ENCODE measurements at places on chromosomes 4 and X.

DNA sequence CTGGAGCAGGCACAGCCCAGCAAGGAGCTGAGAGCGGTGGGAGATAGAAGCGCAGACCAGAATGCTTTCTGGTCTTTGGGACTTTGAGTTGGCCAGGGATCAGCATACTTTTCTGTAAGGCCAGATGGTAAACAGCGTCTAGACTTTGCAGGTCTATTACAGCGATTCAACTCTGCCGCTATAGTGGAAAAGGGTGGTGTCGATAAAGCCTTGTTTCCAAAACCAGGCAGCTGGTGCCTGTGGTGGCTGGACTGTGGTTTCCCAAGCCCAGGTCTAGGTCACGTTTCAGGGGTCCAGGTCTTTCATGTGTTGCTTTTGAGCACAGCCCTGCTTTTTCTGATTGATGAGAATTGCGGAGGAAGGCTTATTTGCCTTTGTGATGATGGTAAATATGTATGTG, 40.1 kb downstream of the HTT-AS start:
- DNase-seq, result no peak

DNA sequence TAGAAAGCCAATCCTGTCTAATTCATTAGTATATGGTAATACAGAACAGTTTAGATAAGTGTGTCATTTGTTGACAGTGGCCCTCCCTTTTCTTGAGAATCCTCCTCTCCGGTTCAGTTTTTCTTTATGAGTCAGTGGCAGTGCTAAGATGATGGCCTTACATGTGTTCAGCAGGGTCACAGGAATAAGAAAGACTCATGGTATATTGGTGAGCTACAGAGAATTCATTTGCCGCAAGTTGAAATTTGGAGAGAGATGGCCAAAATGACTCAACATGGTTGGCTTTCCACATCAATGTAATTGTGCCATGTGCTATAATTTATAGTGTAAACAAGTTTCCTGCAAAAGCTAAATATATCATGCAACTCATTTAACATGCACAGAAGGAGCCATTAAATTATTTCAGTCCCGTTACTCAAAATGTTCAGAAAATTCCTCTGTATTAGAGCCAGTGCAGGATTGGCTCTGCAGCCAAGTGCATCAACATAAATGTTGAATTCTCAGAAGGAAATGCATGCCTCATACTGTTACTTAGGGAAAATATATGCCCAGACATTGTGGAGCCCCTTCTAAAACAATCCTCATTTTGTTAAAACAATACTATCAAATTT, 374.3 kb downstream of the AFF2 start:
- DNase-seq, result no peak

DNA sequence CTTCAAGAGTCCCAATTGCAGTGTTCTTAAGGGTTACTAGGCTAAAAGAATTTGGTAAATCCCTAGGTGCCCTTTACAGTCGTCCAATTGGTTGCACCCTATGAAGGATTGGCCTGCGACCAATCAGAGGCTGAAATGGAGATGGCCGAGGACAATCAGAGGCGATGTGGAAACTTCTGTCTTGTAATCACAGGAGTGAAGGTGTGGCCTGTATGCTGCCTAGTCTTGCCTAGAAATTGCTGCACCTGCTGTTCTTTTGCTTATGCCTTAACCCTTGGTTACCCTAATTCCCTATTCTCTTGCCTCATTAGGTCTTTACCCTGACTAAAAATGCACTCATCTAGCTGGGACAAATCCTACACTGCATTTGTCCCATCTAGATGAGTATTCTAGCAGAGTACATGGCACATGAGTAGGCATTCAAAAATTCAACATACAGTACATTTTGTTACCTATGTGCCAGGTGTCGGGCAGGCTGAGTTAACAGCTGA, 1.0 kb upstream of the DCK start:
- no peak for DNase-seq

DNA sequence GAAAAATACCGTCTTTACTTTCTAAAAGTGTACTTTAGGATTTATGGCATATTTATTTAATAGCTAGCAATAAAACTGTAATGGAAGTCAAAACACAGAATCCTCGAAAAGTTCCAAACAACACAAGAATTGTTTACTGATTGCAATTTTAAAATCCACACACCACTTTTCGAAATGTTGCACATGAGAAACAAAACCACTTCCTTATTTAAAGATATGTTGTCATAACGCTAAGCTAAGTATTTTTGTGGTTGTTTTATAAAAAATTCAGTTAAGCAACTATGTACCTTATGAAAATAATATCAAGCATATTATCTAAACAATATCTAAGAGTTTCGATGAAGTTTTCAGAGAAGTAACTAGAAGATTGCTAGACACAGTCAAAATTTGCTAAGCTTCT, 344 bp downstream of the TMPRSS11D start:
- DNase-seq, result no peak

GRCh38 chr4:146520896-146521540, 722 bp downstream of the SLC10A7 start:
- DNase-seq, result no peak

GRCh38 chr4:115154826-115155225, 41.4 kb upstream of the NDST4 start:
- no peak for DNase-seq

- no peak for DNase-seq
These were observed 608 bp downstream of the TAF1 start for GRCh38 chrX:71366674-71367256.

DNA sequence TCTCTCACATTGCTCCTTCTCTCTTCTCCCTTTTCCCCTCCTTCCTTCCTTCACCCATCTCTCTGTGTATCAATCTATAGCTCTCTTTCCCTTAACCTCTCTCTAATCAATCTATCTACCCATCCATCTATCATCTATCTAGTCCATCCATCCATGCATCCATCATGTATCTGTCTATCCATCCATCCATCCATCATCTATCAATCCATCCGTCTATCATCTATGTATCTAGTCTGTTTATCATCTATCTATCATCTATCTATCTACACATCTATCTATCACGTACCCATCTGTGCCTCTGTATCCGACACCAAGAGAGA, 307.5 kb downstream of the DHRSX start:
- DNase-seq, result no peak

DNA sequence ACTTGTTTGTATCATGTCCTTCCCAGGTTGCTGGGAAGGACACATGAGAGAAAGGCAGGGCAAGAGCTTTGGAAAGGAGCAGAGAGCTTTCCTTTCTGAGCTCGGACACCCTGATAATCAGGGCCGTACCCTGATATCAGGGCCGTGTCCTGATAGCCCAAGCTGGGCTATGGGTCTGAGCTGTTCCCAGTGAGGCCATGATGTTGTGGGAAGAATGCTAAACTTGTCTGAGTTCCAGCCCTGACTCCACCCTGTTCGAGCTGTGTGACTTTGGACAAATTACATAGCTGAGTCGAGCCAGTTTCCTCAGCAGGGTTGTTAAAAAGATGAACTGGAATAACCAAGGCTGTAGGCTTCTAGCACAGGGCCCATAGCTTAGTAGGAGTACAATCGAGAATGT, 3.3 kb upstream of the CXCR3 start:
- no peak for DNase-seq

DNA sequence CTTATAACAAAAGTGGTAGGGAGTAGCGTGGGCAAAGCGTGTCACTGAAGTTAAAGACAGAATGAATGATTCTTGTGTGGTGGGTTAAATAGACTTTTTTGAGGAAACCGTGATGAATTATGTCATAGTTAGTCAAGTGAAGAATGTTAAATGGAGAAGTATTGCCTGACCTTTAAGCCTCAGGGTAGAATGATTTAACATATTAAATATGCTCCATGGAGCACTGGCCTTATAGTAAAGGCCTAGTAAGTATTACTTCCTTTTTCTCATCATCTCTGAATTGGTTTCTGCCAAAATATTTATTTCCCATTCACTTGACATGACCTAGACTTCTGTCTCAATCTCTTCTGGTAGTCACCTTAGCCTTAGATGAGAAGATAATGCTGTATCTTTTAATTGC, 23.7 kb downstream of the MAGEB1 start:
- no peak for DNase-seq

- DNase-seq, result no peak
These were observed 39.3 kb upstream of the LPAR4 start for GRCh38 chrX:78708262-78708661.

- DNase-seq, result no peak
These were observed 64.6 kb downstream of the SLAIN2 start for GRCh38 chr4:48405924-48406323.

- no peak for DNase-seq
These were observed 281.7 kb downstream of the RCHY1 start for GRCh38 chr4:75232546-75232945.

GRCh38 chrX:40947276-40947675, 138.0 kb upstream of the USP9X start:
- DNase-seq, result no peak

DNA sequence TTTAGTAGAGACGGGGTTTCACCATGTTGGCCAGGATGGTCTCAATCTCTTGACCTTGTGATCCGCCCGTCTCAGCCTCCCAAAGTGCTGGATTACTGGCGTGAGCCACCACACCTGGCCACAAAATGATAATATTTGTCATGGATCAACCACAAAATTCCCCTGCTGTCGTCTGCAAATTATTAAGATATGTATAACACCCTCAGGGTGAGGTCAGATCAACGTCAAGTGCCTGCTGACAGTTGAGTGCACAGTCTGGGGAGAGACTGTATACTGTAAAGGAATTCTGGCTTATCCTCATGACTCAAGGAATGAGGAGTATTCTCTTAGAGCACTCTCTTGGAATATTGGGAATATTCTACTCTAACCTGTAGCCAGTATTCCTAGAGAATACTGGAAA, 11.2 kb downstream of the EPGN start:
- DNase-seq, result no peak

- DNase-seq, result no peak
These were observed 82.2 kb downstream of the STOX2 start for GRCh38 chr4:183986971-183987946.

DNA sequence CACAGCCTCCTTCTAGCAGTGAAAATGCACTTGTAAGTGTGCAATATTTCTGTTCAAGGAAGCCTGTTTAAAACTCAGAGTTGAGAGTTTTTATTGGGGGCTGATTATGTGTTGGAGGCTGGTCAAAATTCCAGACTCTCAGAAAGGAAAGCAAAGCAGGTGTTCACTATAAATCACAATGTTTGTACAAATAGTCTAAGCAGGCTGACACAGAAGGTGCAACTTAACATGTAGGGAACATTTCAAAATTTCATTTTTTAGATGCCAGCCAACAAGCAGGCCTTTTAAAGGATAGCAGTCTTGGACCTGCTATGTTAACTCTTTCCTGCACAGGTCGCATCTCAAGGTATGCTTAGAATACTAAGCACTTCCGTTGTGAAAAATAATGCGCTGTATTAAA, 112.3 kb upstream of the IL13RA1 start:
- DNase-seq, result no peak

GRCh38 chr4:26746802-26747213, 113.8 kb upstream of the STIM2 start:
- no peak for DNase-seq

DNA sequence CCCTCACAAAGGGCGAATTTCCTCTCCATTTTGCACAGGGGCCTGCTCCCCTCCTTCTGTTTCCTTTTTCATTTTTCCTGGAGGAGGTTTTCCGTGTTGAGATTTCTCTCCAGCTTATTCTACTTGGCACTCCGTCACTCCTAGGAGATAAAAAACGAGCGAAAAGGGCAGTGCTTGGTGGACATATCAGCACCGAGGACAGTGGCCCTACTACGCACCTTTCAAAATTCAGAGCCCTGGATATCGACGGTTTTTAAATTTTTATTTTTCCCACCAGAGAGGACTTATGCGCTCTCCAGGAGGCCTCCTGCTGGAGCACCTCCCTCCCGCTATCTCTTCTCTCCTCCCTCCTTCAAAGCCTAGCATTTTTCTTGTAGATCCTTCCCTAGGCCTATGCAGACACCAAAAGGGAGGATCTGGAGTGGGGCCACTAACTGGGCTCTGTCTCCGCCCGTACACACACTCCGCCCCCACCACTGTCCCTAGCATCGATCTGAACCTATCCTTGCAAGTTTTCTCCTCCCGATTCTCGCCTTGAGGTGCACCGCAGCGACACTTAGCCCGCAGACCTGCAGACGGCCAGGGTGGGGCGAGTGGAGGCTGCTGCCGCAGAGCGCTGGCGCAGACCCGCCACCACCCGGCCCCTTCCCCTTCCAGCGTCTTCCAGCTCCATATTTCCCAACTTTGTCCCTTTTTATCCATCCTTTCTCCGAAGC, 8.5 kb upstream of the TCEAL9 start:
- no peak for DNase-seq

- DNase-seq, result no peak
These were observed 56.2 kb downstream of the TRIML1 start for GRCh38 chr4:188195389-188195985.

DNA sequence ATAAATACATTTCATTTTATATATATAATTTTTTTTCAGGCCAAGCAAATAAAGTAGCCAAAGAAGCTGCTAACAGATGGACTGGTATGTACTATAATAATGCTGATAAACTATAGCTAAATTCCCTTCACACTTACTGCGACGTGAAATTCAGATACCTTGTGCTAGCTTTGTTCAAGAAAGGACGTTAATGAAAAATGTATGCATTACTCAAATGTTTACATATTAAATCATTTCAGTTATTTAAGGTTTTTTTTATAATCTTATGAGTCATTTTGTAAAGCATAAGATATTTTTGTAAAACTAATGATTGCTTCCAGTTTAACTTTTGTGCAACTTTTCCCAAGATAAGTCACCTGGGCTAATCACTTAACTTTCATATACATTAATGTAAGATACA, 57.2 kb upstream of the TMEM131L start:
- DNase-seq, result no peak

- no peak for DNase-seq
These were observed 17.4 kb downstream of the GABRA4 start for GRCh38 chr4:46975812-46976553.

DNA sequence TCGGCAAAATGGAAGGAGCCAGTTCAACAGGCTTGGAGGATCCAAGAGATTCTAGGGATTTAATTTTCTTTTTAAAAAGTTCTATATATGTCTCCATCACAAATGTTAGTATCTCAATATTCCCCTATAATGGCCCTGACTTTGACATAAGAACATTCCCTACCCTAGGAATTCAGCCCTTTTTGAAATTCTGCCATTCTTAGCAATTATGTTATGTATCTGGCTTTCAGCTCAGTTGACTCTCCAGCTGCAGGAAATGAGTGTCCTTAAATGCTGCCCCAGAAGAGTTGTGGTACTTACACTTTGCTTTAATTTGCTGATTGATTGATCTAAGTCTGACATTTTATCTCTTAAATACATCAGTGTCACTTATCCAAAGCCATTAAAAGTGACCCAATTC, 1454.3 kb downstream of the FSTL5 start:
- no peak for DNase-seq

DNA sequence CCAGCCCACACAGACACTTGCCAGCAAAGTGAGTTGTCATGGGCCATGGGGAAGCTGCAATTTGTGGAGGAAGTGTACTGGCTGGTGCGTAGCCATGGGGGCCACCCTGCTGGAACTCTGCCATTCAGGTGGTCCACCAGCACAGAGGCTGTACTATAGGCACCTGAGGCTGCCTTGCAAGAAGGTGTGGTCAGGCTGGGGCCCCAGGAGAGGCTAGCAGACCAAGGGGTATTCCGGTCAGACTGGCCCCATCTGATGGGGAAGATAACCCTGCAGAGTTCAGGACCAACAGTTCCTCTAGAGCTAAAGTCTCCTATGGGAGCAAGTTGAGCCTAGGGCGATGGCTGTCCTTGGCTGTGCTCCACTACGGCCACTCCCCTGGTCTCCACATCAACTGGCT, 136.1 kb downstream of the DCAF12L2 start:
- DNase-seq, result no peak

GRCh38 chrX:41686788-41687187, 2.0 kb upstream of the GPR34 start:
- no peak for DNase-seq

- no peak for DNase-seq
These were observed 111.4 kb upstream of the LIMCH1 start for GRCh38 chr4:41426539-41426938.

Data from vagina (tissue), 2 donors.